CD4-positive, CD25-positive, alpha-beta regulatory T cell (primary cell): ENCODE measurements at places on chromosomes 5 and 9. TPM values are rescaled to one million over a fixed set of nuclear protein-coding genes. Genes with fewer than 3 reads are reported as not detected.
A peak's percentile ranks its signal among the peaks of the same experiment; 100 is the strongest.

The SHC3 gene
- polyA plus RNA-seq, result not detected

The ACOT12 gene
- polyA plus RNA-seq, result not detected

The SPATA24 gene
- polyA plus RNA-seq, result 6.8 TPM

The PPWD1 gene
- polyA plus RNA-seq, result 33.5 TPM

The C1QTNF3 gene
- 0.42 TPM for polyA plus RNA-seq

The MAN2A1 gene
- 21.0 TPM for polyA plus RNA-seq

The PCDHA4 gene
- not detected for polyA plus RNA-seq

The GLDC gene
- polyA plus RNA-seq, result 0.25 TPM

The TCERG1 gene
- polyA plus RNA-seq, result 28.7 TPM

The SPINK13 gene
- not detected for polyA plus RNA-seq

The PCDHB13 gene
- not detected for polyA plus RNA-seq

The TMEM141 gene
- polyA plus RNA-seq, result 28.2 TPM

The RNF183 gene
- not detected for polyA plus RNA-seq

The HK3 gene
- polyA plus RNA-seq, result not detected

The DENND1A gene
- polyA plus RNA-seq, result 3.5 TPM

The CDH9 gene
- polyA plus RNA-seq, result not detected

The UGT3A1 gene
- polyA plus RNA-seq, result not detected

The SMIM33 gene
- polyA plus RNA-seq, result 0.08 TPM

DNA sequence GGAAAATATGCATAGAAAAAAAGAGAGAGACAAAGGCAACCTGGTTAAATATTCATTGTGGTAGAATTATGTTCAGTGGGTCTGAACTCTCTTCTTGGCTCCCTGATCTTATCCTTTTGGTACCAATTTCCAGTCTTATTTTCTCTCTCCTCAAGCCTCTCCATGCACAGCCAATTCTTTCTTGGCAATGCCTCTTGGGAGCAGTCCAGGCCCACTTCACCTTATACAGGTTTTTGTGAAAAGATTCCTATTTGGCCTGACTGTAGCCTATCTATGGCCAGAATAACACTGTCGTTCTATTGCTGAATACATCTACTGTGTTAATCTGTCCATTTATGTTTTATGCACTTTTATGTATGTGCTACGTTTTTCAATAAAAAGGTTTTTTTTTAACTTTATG lies 2.7 kb downstream of the ELOVL7 start:
- DNase-seq, result no peak

DNA sequence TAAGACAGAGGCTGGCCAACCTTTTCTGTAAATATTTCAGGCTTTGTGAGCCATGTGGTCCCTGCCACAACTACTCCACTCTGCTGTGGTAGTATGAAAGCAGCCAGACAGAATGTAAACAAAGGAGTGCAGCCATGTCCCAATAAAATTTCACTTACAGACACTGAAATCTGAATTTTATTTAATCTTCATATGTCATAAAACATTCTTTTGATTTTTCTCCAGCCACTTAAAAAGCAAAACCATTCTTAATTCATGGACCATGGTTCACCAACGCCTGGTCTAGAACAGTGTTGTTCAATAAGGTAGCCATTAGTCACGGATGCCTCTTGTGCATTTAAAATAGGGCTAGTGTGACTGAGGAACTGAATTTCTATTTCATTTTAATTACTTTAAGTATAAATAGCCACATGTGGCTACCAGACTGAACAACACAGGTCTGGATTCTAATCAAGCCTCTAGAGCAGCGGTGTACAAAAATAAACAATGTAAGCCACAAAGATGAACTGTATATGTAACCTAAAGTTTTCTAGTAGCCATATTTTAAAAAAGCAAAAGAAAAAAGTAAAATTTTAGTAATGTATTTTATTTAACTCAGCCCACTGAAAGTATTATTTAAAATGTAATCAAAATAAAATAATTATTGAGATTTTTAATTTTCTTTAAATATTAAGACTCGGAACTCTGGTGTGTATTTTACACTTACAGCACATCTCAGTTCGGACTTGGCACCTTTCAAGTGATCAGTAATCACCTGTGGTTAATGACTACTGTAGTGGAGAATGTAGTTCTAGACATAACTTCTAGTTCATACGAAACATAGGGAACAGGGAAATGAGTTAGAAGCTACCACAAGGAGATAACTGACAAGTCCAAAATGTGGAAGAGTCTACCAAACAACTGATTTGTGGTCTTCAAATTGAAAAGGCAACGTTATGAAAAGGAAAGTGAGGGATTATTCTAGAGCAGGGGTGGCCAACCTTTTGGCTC lies 14.3 kb downstream of the GEMIN5 start:
- no peak for DNase-seq

GRCh38 chr5:96934708-96935558 lies 947 bp upstream of the LNPEP start:
- DNase-seq, result peak; percentile 87

DNA sequence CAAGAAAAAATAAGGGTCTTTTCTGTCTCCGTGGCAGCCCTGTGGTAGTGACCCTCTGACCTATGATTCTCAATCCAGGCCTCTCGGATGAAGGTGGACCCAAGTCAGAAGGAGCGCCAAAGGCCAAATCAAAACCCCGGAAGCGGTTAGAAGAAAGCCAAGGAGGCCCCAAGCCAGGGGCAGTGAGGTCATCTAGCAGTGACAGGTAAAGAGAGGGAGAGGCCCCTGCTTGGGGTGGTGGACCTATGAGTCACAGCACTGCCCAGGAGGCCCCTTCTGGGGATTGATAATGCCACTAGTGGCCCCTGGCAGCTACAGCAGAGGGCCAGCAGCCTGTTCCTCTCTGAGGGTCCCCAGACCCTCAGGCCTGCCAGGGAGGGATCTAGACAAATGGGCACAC lies 6.4 kb upstream of the SLC2A8 start:
- no peak for DNase-seq

- DNase-seq, result no peak
These were observed 333.5 kb downstream of the KCNN2 start for GRCh38 chr5:114695292-114695904.

GRCh38 chr5:37005946-37006540 lies 129.5 kb downstream of the NIPBL start:
- DNase-seq, result peak; percentile 14

DNA sequence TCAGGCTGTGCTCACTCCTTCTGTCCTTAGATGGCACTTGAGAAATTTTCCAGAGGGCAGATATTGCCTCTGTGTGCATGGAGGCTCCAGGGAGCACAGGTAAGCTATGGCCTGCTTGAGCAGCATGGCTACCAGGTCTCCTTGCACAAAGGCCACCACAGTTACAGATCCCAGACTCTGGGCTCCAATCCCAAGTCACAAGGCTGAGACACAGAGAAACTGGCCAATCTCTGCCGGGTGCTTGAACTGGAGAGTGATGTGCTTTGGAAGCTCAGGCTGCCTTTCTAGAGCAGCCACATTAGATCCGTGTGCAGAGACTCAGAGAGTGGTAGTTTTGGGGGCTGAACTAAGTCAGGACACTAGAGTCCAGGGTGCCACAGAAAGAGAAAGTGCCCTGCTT lies 145.7 kb downstream of the SEMA6A start:
- DNase-seq, result no peak

DNA sequence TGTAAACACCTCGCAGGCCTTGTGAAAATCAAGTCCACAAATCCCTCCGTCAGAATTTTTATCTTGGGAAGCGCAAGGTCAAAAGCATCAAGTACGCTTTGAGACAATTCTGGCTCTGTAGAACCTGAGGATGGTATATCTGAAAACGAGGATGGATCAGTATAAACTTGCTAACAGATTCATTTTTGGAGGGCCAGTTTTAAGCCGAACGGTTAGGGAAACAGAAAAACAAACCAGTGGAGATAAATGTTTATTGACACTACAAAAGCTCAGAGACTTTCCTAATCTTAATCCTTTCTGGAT lies 352 bp upstream of the PGGT1B start:
- no peak for DNase-seq

DNA sequence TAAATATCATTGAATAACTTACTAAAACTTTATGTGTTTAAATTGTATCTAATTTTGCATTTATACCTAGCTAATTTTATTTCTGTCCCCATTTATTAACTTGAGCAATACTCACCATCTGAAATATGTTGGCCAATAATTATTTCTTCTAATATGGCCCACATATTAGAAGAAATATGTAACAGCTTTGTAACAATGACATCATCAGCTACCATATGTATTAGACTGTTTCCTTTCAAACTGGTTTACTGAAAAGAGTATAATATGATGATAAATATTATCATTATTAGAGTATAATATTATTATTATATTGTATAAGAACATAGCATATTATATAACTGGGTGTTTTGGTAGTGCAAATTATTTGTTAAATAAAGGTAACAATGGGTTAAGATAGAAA lies 220.5 kb downstream of the FBXL7 start:
- no peak for DNase-seq

GRCh38 chr5:91357806-91358205 lies 25.3 kb downstream of the ARRDC3 start:
- no peak for DNase-seq

- no peak for DNase-seq
These were observed 54.6 kb downstream of the MARCHF3 start for GRCh38 chr5:126975796-126976195.

GRCh38 chr5:159257629-159258283 lies 5.3 kb upstream of the UBLCP1 start:
- no peak for DNase-seq

DNA sequence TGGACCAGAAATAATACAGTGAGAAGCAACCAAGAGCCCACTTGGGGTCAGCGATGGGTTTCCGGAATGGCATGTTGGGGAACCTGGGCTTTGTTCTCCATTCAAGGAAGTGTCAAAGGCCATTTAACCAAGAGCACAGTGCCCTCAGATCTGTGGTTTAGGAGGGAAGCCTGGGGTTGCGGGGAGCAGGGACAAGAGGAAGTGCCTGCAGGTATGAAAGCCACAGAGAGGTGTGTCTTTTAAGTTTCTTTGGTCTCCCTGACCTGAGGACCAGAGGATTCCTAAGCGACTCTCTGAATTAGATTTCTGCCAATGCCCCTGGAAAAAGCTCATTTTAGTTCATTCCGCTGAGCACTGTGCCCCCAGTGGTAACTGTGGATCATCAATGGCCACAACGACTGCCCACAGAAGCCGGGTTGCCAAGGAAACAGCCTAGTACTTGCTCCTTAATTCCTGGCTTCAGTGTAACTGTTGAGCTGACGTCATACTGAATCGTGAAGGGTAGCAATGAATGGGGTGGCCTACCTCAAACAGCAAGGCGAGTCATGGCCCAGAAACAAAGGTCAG lies 107.3 kb upstream of the SPIN1 start:
- no peak for DNase-seq

GRCh38 chr9:131961496-131961880 lies 118.2 kb downstream of the MED27 start:
- DNase-seq, result no peak

DNA sequence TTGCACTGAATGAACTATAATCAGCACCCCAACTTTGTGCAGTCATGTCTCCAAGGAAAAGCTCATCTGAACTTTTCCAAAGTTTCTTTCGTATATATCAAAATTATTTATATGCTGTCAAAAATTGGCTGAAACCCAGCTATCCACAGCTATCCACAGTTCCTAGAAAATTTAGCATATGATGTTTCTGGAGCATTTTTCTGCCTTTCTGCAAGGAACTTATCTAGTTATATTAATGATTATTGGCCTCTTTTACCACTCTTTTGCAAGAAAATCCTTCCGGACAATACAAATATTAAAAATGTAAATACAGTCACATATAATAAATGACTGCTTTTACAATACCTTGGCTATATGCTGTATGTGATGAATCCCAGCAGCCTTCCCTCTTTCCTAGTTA lies 270.2 kb downstream of the TMEM167A start:
- no peak for DNase-seq

DNA sequence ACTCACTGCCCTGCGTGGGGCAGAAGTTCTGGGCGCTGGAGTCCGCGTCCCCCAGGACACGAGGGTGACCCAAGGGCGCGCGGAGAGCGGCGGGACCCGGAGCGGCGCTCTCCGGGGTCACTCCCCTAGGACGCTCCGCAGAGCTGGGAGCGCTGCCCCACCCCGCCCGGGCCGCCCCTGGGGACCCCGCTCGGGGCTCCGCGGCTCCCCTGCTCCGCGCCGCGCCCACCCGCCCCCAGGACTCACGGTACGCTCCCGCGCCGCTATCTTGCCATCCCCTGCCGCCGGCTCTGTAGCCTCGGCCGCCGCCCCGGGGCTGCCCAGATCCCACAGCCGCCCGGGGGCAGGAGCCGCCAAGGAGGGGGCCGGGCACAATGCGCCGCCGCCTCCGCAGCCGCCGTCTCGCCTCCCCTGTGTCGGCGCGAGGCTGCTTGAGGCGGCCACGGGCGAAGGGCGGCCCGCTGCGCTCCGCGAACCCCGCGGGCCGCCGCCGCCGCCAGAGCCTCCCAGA lies 303 bp downstream of the LIFR start:
- no peak for DNase-seq
